ENCODE measurements at places on chromosomes 2 and 18.

DNA sequence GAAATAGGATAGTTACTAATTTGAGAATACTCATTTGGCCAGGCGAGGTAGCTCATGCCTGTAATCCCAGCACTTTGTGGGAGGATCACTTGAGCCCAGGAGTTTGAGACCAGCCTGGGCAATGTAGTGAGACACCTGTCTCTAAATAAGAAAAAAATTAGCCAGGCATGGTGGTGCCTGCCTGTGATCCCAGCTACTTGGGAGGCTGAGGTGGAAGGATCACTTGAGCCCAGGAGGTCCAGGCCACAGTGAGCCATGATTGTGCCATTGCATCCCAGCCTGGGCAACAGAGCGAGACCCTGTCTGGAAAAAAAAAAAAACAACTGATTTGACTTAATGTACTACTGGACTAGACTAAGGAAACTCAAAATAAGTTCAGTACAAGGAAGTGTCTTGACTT, 32.7 kb upstream of the ZNF638 start:
- DNase-seq: no peak

- no peak for DNase-seq
Measured at GRCh38 chr2:158655628-158656027, 139.5 kb upstream of the DAPL1 start.

DNA sequence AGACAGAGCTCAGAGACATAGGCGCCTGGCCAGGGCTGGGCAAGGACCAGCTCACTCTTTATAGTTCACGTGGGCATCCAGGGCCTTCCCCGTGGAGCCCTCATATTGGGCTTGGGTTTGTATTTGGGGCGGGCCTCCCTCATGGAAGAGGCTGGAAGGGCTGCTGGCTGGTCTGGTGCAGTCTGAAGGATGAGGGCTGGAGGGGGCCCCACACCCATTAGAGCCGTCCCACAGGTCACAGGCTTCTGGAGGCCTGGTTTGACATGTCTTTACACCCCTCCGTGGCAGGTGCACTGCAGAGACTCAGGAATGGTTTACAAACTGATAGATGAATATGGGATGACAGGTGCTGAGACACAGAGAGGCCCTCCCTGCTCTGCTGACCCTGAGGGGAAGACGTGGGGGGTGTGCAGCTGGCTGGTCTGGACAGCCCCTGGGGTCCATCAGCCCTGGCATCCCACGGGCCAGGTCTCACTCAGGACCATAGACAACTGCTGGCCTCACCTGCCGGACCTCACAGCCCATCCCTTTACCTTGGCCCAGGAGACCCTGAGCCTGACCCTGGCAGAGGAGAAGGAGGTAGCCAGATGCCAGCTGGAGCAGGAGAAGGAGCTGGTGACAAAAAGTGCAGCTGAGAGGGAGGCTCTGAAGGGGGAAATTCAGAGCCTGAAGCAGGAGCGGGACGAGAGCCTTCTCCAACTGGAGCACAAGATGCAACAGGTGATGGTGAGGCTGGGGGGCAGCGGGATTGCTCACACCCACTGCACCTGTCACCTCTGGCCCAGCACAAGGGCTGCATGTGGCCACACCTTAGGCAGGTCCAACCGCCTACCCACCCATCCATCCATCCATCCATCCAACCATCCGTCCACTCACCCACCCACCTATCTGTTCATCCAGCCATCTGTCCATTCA, 43.9 kb downstream of the CROCC2 start:
- no peak for DNase-seq

DNA sequence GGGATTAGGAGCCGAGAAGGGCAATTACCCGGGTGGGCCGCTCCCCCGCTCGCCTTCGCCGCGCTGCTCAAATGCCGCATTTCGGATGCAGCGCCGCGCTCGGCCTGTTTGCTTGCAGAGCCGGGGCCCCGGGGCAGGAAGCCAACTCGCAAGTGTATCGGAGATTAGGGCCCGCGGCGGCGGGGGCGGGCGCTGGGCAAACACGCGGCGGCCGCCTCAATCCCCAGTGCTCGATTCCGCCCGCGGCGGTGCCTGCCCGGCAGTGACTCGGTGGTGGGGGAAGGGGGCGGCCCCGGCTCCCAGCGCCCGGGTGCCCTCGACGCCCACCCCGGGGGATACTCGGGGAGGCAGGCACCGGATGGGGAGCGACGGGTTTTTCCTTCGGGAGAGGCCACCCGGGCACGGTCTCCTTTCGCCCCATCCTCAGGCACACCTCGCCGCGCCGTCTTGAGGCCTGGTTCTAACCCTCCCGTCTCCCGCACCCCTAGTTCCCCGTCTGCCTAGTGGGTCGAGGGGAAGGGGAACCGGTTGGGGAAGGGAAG, 26.6 kb upstream of the NOTO start:
- peak; percentile 58 for DNase-seq

DNA sequence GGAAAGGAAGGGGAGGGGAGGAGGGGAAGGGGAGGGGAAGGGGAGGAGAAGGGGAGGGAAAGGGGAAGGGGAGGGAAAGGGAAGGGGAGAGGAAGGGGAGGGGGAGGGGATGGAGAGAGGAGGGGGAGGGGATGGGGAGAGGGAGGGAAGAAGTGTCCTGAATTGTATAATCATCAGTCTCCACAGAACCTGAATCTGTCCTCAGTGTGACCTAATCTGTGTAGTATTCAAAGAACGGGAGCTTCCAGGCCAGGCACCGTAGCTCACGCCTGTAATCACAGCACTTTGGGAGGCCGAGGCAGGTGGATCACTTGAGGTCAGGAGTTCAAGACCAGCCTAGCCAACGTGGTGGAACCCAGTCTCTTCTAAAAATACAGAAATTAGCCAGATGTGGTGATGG, 41.1 kb upstream of the CCDC150 start:
- no peak for DNase-seq

DNA sequence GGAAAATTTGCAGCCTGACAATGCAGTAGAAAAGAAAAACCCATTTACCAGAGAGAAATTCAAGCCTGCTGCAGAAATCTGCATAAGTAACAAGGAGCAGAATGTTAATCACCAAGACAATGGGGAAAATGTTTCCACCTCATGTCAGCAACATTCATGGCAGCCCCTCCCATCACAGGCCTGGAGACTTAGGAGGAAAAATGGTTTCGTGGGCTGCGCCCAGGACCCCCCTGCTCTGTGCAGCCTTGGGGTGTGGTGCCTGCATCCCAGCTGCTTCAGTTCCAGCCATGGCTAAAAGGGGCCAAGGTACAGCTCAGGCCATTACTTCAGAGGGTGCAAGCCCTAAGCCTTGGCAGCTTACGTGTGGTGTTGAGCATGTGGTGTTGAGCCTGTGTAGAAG, 53.4 kb downstream of the RPE start:
- no peak for DNase-seq

- DNase-seq: no peak
Measured at GRCh38 chr2:5393474-5393873, 298.7 kb upstream of the SOX11 start.
